ENCODE measurements at places on chromosomes 1 and 21.

- no peak for DNase-seq
Observed at GRCh38 chr1:223802032-223802431, 43.7 kb downstream of the TP53BP2 start.

- no peak for DNase-seq
Observed at GRCh38 chr1:218620956-218621355, 275.8 kb downstream of the TGFB2 start.

GRCh38 chr1:191696354-191696753 is 461.9 kb upstream of the RGS18 start:
- DNase-seq, result no peak

- no peak for DNase-seq
Observed at GRCh38 chr21:41601573-41602368, 93.8 kb upstream of the TMPRSS2 start.

DNA sequence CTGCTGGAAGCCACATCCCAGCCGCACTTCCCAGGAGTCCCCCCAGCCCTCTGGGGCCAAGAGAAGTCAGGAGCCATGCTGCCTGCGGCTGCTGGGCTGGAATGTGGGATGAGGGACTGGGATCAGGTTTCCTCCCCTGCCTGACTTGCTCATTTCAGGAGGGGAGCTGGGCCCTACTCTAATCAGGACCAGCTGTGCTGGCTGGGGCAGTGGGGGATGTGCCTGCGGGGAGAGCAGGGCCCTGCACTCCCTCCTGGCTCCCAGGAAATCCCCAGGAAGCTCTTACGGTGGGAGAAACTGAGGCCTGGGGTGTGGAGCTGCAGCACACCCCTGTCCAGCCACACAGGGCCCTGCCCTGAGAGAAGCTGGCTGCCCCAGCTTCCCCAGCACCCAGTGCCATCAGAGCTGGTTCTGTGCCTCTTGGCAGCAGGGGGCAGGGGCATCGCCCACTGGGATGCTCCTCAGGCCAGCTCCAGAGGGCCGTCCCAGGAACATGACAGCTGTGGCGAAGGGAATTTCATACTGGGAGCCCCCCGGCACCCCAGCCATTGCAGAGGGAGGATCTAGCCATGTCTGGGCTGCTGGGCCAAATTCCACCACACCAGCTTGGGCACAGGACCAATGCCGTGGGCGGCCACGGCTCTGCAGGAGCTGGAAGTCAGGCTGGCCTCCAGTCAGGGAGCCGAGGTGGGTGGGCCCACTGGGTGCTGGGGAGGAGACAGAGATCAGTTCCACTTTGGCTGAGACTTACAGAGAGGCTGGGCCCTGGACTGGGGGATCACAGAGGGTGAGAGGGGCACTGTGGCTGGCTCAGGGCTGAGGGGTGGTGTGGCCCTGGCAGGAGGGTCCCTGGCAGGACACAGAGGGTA is 21.3 kb upstream of the PRSS38 start:
- no peak for DNase-seq

GRCh38 chr1:217493290-217493689 is 137.6 kb downstream of the GPATCH2 start:
- DNase-seq, result no peak

- no peak for DNase-seq
Observed at GRCh38 chr1:157517016-157517415, 35.3 kb downstream of the FCRL5 start.
